Right cardiac atrium (tissue), 5 donors: ENCODE measurements at places on chromosomes 11 and 22. TPM values are rescaled to one million over a fixed set of nuclear protein-coding genes. Genes with fewer than 3 reads are reported as not detected.

DNA sequence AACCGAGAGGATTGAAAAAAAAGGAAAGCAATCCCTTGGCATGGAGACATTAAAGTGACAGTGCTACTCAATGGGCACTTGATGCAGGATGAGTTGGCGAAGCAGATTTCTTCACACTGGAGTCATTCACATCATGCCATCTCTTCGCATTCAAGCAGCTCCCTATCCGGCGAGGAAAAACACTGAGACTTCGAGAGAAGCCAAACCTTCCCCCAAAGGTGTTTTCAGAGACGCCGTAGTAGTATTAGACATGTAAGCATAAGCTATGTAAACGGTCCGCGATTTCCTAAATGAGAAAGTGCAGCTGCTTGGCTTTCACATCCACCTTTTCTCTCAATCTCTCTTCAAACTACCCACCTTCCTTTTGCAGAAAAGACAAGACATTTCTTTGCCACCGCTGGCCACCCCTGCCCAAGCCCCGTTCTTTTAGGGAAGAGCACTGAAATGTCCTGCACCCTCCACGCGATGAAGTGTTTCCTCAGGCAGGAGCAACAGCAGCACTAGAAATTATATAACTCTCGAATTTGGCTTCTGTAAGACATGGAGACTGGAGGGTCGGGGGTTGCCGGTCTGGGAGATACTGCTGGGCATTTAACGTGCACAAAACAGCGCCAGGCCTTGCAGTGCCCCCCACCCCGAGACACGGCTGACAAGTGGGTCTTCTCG is at the start of gene DLG2:
TSS of gene DLG2 (minus strand) at position 13 of the 666 bp plus-strand sequence.
- DNase-seq, result no peak

DNA sequence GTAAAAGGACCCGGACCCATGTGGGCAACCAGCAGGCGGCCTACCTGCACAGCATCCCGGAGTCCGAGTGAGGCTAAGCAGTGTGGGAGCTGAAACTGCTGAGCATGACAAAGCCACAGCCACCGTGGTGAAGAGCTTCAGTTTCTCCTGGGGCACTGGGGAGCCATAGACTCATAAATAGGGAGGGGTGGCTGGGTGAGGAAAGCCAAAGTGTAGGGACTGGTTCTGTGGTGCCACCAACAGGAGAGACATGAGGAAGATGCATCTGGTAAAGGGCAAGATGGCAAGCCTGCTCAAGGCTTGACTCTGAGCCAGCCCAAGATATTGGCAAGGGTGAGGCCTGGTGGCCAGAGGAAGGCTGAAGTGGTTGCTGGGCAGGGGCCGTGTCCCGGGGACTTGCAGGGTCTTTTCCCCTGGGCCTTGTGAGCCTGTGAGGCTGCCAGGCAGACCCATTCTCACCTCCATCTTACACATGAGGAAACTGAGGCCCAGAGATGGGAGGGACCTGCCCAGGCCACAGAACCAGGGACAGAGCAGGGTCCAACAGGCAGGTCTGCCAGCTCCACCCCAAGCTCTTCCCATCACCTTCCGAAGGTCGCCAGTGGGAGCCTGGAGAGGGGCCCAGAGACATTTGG is 30.4 kb downstream of the CYTH4 start:
- DNase-seq, result no peak

GRCh38 chr11:37967635-37968034 is 1369.6 kb upstream of the RAG2 start:
- no peak for DNase-seq

DNA sequence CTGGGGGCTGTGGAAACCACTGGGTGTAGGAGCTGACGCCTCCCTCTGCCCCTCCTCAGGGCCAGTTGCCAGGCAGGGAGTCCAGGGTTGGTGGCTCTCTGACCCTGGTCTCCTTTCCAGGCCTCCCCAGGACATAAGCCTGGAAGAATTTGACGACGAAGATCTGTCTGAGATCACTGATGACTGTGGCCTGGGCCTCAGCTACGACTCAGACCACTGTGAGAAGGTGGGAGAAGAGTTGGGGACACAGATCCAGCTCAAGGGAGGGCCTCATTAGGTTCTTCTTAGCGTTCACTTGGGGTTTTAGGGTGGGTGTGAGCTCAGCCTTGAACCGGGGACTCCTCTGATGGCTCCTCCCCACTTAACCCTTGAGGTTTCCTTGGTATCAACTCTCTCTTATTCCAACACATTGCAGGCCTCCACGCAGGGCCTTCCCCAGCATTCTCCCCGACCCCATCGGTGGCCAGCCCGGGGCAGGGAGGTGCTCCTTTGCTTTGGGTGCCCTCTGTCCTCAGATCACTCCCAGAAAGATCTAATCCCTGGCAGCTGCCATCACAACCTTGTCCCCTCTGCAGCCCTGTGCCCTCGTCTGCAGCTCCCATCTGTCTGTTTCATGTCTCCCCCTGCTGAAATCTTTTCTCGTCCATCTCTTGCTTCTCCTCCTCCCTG is 1.2 kb downstream of the MAPK8IP2 start:
- DNase-seq, result no peak

DNA sequence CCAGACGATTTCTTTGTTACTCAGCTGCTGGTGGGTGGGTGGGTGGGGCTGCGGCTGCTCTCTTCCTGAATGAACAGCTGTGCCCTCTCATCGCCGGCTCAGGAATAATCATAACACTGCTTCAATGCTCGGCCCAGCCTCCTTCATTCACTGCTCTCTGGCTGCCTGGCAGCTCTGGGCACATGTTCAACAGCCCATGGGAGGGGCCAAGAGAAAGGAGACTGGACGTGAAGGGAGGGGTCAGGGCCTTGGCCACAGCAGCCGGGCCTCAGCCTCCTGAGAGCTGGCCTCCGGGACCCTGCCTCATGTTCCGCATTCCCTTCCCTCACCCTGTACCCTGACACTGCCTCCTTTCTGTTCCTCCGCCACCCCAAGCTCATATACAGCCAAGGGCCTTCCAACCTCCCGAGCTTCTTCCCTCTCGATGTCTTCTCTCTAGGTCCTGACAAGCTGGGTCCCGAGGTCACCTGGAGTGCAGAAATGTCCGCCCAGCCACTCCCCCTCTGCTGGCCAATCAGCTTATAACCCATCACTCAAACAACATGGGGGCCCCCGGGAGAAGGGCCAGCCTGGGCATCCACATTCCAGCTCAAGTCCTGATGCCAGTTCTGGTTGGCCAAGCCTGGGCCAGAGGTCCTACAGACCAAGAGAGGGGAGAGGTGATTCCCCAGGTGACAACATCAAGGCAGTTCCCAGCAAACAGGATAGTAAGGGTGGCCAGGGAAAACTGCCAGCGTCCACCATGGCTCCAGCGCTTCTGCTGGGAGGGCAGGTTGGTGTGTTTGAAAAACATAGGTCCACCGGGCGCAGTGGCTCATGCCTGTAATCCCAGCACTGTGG is 3.2 kb upstream of the CSDC2 start:
- peak; percentile 89 for DNase-seq

DNA sequence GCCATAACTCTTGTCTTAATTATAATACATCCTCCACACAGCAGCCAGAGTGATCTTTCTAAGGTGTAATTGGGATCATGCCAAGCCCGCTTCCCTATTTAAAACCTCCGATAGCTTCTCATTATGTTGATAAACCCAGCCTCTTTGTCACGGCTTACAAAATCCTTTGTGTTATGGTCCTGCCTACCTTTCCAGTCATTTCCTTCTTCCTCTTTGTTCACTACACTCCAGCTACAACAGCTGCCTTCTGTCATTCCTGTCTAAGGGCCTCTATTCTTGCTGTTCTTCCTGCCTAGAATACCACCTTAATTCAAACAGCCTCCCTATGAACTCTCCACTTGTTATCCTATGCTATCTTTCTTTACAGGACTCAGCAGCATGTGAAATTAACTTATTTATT is 70.6 kb upstream of the CAPRIN1 start:
- no peak for DNase-seq

- no peak for DNase-seq
Observed at GRCh38 chr11:13205486-13205885, 72.1 kb upstream of the BMAL1 start.

- DNase-seq, result no peak
Observed at GRCh38 chr11:29244355-29244754, 772.5 kb downstream of the KCNA4 start.

- no peak for DNase-seq
Observed at GRCh38 chr11:17930544-17931125, 82.2 kb downstream of the SERGEF start.

- peak; percentile 79 for DNase-seq
Observed at GRCh38 chr11:129143335-129143734, 48.8 kb downstream of the ARHGAP32 start.

DNA sequence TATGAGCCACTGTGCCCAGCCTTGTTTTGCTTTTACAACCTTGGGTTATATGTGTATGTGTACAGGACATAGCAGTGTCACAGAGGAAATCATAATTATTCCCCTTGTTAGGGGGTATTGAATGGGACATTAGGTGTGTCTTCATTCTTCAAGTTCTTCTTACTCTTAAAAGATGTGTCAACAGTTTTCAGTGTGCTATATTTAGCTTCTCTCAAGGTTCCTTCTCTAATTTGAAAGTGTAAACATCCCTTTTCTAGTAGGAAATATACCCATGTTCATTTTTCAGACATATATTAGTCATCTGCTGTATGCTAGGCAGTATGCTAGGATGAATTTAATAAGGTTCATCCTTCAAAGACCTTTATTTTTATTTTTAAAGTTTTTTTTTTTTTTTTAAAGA is 17.1 kb downstream of the PCF11 start:
- DNase-seq, result no peak

- peak; percentile 78 for DNase-seq
Observed at GRCh38 chr22:24697621-24698082, 76.9 kb downstream of the PIWIL3 start.

- DNase-seq, result no peak
Observed at GRCh38 chr11:72039856-72040401, 40.4 kb downstream of the NUMA1 start.

DNA sequence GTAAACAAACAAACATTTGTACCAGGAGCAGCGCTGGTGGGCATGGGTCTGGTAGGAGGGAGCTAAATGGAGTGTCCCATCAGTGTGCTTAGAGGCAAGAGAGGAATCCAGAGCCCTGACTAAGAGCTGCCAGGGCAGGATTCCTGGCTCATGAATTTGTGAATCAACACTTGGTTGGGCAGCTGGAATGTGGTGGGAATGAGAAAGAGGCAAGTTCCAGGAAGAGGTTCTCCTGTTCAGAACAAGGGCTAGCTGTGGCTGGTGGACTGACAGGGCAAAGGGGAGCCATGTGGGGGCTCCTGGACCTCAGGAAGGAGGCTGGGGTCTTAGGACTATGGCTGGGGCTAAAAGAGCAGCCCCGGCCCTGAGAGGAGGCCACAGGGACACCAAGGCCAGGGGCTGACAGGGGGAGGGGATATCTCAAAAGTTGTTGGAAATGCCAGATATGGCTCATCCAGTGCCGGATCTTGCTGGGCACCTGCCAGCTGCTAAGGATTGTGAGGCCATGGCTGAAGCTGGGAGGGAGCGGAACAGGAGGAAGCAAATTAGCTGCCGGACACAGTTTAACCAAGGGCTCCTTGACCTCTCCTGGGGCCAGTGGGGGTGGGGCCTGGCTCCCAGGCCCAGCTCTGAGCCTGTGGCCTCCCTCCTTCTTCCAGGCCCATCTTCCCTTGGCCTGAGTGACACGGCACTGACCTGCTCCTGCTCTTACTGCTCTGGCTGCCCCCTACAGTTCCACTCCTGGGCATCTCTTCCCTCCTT is 14.6 kb upstream of the P2RY6 start:
- DNase-seq, result peak; percentile 78

GRCh38 chr11:727859-728748 is 19.2 kb upstream of the TALDO1 start:
- peak; percentile 91 for DNase-seq

GRCh38 chr11:47995360-47995769 is 15.0 kb downstream of the PTPRJ start:
- DNase-seq, result no peak

- DNase-seq, result no peak
Observed at GRCh38 chr11:92955860-92956259, 13.6 kb upstream of the MTNR1B start.

- no peak for DNase-seq
Observed at GRCh38 chr11:67499808-67500483, 5.2 kb downstream of the PITPNM1 start.

DNA sequence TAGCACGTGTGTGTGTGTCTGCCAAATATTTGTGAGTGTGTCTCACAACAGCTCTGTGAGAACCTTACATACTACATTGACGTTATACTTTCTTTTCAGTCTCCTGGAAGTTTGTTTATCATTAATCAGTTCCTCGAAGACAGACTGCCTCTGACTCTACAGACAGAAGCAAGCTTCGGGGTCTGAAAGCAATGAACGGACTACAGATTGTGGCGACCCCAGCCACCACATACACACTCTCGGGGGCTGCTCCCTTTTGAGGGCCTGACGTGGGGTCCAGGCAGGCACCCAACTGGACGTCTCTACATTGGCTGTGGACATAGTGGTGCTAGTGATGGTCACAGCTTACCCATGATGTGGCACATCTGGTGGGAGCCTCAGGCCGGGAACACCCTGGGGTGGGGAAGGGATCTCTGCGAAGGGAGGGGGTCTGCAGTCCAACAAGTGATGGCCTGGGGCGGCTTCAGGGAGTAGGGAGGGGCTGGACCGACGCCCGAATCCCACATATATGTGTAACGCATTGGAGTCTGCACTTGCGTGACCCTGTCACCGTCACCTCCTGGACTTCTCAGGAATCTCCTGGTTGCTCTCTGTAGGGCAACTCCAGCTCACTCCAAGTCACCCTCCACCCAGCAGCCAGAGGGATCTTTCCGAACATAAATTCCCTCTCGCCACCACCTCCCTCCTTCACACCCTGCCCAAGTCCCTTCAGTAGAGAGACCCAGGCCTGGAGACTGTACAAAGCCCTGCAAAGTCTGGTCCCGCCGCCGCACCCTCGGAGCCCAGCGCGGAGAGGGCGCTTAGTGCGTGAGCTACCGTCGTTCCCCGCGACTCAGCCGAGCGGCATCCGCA is 30.4 kb upstream of the TRIM29 start:
- peak; percentile 44 for DNase-seq

GRCh38 chr22:29369460-29369859 is 18.9 kb downstream of the AP1B1 start:
- peak; percentile 90 for DNase-seq

The HSD17B12 gene
- total RNA-seq, result 104 TPM

The RIC3 gene
- 16.6 TPM for total RNA-seq

The UBQLN3 gene
- total RNA-seq, result 0.14 TPM

The F2 gene
- total RNA-seq, result not detected

The CDK2AP2 gene
- 52.7 TPM for total RNA-seq

The FEN1 gene
- total RNA-seq, result 5.2 TPM

The GAS2 gene
- total RNA-seq, result 6.6 TPM

The OR56A1 gene
- not detected for total RNA-seq

The SAMM50 gene
- total RNA-seq, result 60.6 TPM
